Activated CD4-positive, alpha-beta T cell treated with anti-CD3 and anti-CD28 coated beads for 1 hour (primary cell): ENCODE measurements at places on chromosomes 11 and 22.

- peak; percentile 58 for DNase-seq
These were observed 511 bp upstream of the CLCF1 start for GRCh38 chr11:67373648-67374570.

GRCh38 chr11:19407677-19408270 is 167.0 kb upstream of the E2F8 start:
- DNase-seq: no peak

- no peak for DNase-seq
These were observed 1.3 kb upstream of the RFPL2 start for GRCh38 chr22:32205974-32206773.

GRCh38 chr22:45597460-45598192 is 74.0 kb upstream of the ATXN10 start:
- no peak for DNase-seq

DNA sequence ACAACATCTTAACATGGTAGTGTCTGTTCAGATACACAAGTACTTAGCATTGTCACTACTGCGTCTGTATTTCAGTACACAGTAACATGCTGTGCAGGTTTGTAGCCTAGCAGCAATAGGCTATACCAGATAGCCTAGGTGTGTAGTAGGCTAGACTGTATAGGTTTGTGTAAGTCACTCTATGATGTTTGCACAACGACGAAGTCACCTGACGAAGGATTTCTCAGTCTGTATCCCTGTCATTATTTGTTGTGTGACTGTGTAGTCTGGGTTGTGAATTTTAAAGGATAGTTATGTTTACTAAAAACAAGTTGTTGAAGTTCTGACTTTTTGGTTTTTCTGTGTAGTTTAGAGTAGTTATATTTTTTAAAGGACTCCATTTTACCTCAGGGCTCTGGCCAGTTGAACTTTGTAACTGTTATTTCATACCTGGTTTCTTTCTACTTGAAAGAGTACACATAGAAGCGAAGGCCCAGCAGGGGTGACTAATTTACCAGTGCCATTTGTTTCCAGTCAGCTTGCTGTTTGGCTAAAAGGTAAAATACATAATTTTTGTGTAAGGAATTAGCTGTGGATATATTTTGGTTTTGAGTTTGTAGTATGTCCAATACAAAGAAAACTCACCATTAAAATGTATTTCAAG is 72.3 kb downstream of the PPP6R3 start:
- DNase-seq: no peak
